Activated CD4-positive, alpha-beta T cell treated with anti-CD3 and anti-CD28 coated beads, Interleukin-2, amount 50 U/mL, for 16 hours (primary cell): ENCODE measurements at places on chromosomes 2 and 18.

DNA sequence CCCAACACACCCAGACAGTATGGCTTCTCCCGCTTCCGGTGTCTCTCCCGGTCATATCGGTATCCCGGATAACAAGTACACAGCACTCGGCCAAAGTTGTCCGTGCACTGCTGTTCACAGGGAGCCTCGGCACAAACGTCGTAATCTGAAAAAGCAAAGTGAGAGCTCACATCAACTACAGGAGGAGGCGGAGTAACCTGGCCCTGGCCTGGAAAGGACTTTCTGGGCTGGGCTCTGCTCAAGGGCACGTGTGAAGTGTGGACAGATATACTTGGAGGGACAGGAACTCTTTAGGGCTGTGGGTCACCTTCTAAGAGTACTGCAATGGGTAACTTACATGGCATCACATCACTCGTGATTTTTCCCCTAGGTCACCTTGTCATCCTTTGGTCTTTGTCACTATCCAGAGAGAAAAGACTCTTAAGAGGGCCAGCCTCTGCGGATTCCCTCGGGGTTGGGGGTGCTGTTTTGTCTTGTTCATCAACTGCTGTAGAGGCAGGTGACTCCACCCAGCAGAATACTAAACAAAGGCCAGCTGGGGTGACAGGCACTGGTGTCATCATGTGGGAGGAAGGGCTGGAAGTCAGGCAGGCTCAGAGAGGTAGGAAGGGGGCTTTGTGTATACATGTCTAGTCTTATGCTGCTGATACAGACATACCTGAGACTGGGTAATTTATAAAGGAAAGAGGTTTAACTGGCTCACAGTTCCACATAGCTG lies 110.6 kb upstream of the LMAN1 start:
- DNase-seq: no peak

DNA sequence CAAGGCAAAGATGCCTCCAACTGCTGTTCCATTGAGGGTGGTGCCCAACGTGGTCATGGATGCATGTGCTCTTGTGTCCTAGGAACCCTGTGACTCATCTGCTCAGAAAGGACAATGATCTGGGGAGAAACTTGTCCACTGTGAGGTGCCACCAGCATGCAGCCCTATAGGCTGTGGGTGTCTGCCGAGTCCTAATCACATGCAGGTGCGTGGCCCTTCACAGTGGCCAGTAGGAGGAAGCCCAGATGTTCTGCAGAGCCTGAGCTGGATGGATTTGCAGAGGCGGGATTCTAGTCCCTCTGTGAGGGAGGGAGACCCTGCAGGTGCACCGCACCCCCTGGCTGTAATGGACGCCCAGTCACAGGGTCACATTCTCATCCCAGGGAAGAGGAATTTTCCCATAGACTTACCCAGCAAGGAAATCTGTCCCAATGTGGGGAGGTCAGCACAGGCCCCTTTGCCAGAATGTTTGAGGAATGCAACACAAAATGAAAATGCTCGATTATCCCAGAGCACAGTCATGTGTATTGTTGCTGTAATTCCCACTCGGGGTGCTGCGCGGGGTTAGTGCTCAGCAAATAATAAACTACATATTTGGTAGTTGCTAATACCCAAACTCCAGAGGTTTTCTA lies 13.9 kb downstream of the GDF7 start:
- no peak for DNase-seq

DNA sequence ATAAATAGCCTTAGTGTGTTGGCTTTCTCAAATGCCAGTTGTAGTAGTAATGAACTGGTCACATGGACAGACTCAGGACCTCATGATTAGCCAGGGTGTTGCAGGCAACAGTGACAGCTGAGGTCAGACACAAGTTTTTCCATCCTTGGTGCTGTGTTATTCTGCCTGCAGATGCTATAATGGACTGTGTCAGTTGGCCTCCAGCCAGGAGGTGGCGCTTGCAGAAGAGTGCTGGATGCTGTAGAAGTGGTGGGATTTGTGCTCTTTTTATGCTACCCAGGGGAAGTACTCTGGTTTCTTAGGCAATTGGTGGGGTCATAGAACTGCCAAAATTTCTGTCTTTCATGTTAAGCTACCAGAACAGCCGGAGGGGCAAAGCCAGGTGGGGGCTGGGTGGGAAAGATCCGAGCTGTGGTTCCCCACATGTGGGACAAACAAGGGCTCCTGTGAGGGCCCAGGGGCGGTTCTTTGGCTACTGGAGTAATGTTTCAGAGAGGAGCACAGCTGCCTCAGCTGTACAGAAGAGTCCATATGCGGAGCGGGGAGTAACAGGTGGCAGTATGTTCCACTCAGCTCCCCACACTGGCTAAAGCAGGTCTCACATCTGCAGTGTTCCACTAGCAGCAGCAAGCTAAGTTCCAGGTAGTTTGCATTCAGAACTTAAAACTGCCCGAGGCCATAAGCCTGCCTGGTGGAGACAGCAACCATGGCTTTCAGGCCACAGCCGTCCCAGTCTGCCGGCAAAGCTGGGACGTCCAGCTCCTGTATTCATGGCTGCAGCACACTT lies 104.4 kb downstream of the GULP1 start:
- DNase-seq: no peak

DNA sequence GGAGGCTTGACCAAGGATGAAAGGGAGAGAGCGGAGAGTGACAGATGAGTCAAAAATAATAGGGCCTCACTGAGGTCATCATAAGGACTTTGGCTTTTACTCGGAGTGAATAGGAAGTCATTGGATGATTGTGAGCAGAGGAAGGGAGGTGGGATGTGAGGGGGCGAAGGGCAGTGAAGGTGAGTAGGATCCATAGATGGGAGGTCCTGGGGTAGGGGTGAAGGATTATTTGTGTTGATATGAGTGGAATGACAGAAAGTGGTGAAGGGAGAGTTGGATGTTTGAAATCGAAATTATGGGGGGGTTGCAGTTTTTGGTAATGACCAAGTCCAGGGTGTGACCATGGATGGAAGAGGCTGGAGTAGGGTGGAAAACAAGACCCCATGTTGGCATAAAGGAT lies 14.0 kb downstream of the PNO1 start:
- DNase-seq: no peak

DNA sequence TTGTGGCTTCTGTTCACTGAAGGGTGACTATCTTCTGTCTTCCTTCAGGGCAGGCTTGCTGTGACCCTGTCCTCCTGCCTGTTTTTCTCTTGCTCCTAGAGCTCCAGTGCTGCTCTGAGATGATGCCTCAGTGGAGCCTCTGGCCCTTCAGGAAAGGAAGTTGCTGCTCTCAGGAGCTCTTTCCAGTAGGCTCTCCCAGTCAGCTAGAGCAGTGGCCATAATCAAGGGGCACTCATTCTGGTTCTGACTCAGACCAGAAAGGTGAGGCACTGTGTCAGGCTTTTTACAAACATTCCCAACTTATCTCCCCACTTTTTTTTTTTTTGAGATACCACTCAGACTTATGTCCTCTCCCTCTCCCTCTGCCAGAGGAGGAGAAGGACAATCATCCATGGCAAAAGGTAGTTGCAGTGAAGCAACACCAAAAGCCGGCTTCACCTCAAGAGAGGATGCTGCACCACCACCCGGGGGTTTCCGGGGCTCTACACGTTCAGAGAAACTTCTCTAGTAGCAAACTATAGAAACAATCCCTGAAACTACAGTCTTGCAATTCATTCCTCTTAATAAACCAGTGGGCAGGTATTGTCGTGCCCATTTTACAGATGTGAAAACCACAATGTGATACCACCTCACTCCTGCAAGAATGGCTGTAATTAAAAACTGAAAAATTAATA lies 115.4 kb downstream of the ACTR3 start:
- no peak for DNase-seq

- DNase-seq: no peak
Measured at GRCh38 chr2:159677654-159678053, 34.7 kb upstream of the MARCHF7 start.

- DNase-seq: no peak
Measured at GRCh38 chr2:150404147-150404546, 83.3 kb downstream of the RND3 start.

GRCh38 chr2:76083248-76083647 lies 372.5 kb upstream of the GCFC2 start:
- DNase-seq: no peak

DNA sequence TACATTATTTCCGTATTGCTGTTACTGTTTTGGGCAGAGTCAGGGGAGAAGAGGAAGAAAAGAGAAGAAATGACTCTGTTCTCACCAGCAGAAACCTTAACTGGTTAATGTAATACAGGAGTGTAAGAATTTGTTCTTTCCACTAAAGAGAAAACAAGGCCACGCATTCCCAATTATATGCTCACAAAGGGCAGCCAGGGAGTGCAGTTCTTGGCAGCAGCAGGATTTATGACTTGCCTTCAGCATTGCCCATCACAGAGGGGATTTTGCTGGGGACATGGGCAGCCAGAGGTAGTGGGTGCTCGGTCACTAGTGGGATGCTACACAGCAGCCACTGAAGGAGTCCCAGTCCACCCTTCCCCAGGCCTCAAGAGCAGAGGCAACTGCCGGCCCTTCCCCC lies 18.4 kb downstream of the MREG start:
- DNase-seq: no peak

- DNase-seq: peak; percentile 45
Measured at GRCh38 chr18:63292831-63293683, 26.5 kb downstream of the BCL2 start.

GRCh38 chr2:109324861-109325260 lies 195.9 kb downstream of the SH3RF3 start:
- DNase-seq: no peak

DNA sequence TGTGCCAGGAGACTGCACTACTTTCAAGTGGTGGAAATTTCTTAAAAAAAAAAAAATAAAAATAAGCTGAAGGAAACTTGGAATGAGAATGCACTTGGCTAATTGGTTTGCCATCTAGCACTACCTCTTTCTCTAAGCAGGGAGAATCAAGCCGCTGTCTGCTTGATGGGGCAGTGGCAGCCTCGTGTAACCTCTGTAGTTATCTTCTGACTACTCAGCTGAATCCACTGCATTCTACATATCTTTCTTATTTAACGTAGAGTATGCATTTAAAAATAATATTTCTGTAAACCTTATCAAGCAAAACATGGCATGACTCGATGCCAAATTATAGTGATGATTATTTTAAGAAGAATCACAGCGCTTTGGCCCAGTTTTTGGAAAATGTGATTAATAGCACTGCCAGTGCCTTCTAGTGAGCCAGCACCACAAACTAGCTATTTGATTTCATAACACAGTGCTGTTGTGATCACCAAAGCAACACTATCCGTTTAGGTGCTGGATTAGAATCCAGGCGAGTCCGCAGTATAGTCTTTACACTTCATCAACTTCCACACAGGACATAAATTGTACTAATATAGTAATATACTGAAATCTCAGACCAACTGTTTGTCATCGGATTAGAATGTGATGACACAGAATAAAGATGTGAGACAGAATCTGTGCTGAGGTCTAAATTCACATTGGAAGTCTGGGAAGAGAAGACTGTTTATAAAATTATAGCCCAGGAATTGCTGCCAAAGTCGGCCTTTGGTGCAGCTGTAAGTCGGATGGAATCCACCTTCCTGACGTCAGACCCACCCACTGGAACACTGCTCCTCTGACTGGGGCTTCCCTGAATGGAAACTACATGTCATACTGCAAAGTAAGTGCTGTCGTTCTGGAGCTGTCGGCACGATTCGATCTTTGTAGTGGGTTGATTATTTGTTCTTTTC lies 136.5 kb upstream of the ETAA1 start:
- no peak for DNase-seq

GRCh38 chr2:100554798-100555407 lies 7.9 kb upstream of the PDCL3 start:
- DNase-seq: peak; percentile 30

DNA sequence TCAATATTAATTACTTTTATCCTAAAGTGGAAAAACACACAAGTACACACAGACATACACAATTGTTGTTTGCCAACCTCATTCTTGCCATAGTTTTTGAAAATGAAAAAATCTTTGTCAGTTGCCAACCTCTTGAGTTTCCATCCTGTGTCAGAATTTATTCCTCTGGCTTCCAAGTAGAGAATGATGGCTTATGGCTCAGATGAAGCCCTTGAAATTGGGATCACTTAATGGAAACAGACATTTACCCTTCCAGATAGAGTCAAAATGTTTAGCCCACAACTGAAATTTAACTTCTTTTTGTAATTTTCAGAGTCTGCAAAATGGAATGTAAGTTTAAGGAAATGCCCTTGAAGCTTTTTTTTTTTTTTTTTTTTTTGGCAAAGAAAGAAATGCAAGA lies 321.6 kb upstream of the TNP1 start:
- DNase-seq: no peak

- no peak for DNase-seq
Measured at GRCh38 chr2:217901835-217902378, 100.9 kb downstream of the TNS1 start.

- DNase-seq: no peak
Measured at GRCh38 chr2:105814291-105814940, 69.7 kb downstream of the NCK2 start.
